ENCODE measurements at places on chromosomes 11 and 22.

DNA sequence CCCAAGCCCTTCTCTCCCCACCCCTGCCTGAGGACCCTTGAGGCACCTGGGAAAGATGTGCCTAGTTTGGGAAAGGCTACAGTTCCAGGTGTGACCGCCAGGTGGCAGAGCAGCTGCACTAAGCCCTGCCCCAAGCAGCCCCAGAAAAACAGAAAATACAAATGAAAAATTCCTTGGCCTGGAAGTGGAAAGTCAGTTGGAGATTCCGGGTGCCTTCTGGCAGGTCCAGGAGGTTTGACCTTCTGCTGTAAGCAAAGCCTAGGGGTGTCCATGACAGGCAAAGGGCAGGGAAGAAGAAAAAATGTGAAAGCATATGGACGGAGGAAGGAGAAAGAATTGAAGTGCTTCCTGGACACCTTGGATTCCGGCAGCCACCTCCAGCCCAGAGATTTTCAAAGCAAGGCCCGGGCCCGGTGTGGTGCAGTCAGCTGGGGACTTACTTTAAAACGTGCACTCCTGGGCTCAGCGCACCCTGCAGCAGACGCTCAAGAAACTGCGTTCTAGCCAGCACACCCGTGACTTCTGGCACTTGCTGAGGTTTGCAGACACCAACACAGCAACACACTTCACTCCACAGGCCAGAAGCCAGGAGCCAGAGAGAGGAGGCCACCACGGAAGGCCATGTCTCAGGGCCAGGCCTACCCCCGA lies 37.3 kb upstream of the SLC22A12 start:
- peak; percentile 55 for DNase-seq

- DNase-seq: no peak
These were observed at the start of gene SRSF8 for GRCh38 chr11:95066716-95067038. TSS of gene SRSF8 (plus strand) at chr11:95066919. CDS start at chr11:95067227, 308 bp downstream.

DNA sequence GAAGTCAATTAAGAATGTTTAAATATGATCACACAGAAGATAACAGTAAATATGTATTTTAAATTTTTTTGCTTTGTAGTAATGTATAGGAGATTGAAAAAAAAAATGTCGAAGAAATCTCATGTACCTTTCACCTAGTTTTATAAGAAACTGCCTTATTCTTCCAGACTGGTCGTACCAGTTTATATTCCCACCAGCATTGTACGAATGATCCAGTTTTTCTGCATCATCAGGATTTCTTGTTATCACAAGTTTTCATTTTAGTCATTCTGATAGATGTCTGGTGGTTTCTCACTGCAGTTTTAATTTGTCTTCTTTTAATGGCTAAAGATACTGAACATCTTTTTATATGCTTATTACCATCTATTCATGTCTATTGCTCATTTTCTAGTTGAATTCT lies 101.8 kb upstream of the CTSC start:
- DNase-seq: no peak

DNA sequence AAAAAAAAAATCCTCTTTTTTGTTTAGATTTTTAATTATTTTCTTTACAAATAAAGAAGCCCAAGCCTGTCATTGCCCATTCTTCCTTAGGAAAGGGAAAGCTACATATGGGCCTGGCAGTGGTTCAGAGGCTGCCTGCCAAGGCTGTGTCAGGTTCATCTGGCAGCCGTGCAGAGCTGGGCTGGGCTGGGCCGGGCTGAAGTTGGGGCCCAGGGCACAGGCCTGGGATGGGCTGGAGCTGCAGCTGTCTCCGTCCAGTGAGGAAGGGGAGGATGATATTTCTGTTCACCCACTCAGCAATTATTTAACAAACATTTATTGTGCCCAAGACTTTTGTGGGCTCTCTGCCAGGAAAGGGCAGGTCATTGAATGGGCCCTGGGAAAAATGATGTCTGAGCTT lies 4.6 kb downstream of the PRR5L start:
- no peak for DNase-seq

DNA sequence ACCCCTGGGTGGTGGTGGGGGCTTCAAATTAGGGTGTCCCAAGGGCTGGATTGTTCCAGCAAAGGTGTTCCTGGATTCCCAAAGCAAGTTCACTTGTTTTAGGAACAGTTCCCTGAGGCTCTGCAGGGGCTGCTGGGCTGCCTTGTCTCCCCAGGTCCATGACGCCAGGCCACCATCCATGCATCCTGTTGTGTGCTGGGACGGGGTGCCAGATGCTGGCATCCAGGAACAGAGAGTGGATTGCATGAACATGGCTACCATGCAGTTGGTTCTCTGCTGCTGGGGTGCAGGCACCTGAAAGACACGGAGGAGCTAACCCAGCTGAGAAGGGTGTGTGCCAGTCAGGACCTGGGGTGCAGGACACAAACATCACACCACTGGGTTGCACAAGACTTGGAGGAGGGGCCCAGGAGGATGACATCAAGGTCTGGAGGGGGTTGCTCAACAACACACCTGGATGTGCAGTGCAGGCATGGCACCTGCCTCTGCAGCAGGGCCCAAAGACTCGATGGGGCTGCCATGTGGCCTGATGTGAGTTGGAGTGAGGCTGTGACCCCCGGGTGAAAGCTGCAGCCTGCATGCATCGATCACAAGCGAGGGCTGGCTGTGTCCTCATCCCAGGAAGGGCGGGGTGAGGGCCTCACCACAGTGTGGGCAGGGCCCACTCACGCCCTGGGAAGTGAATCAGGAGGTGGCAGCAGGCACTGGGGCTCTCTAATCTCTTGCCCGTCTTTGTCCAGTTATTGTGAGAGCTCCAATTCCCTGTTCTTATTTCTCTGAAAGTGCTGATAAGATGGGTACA lies 74.0 kb upstream of the CLDN5 start:
- DNase-seq: peak; percentile 17

- DNase-seq: no peak
These were observed 4.9 kb downstream of the DENND5A start for GRCh38 chr11:9259981-9260837.

- no peak for DNase-seq
These were observed 1217.6 kb downstream of the JRKL start for GRCh38 chr11:97607291-97608000.

- no peak for DNase-seq
These were observed 40.0 kb downstream of the DCUN1D5 start for GRCh38 chr11:103051981-103052380.

DNA sequence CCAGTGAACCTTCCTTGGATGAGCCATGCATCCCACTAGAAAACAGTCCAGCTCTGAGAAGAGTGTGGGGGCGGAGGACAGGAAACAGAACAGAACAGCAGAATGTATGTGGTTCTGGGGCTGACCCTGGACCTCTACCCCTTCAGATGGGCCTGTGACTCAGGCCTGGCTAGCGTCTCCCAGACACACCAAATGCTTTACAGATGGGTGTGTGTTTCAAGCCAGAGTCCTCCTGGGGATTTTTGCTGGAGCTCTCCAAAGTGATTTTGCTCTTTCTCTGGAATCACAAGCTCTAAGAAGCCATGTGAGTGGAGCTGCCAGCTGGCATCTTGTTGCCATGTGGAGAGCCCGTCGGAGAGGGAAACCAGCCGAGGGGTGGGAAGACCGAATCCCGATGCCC lies 13.2 kb upstream of the C1QTNF4 start:
- DNase-seq: no peak

DNA sequence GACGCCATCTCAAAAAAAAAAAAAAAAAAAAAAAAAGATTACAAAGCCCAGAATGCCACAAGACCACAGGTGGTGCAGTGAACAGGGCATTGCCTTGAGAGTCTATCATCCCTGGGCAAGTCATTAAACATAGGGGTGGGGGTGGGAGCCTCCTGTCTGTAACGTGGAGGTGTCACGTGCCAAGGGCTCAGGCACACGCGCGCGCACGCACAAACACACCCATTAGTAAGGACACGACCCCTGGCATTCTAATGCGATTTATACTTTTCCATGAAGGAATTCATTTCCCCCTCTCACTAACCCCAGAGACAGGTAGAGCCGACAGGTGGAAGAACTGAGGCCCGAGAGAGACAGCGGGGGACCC lies 5.8 kb upstream of the GCAT start:
- no peak for DNase-seq

- no peak for DNase-seq
These were observed 42.9 kb downstream of the MRTFA start for GRCh38 chr22:40593460-40594273.

GRCh38 chr11:818396-819128 lies at the start of gene PNPLA2:
TSS of gene PNPLA2 (plus strand) at chr11:818914. CDS start at chr11:819719, 805 bp downstream.
- DNase-seq: no peak

DNA sequence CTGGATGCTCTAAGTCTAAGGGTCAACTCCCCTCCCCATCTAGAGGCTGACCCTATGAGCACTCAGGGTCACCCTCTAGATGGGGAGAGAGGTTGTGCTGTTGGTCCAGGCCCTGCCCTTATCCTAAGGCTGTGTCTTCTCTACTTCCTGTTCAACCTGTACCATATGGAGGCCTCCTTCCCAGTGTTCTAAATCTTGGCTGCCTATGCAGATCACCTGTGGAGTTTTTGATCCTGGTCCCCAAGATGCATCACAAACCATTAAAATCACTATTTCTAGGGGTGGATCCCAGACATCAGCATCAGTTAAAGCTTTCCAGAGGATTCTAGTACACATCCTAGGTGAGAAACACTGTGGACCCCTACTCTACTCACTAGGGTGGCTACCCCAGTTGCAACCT lies 26.2 kb downstream of the LARGE1 start:
- DNase-seq: no peak

DNA sequence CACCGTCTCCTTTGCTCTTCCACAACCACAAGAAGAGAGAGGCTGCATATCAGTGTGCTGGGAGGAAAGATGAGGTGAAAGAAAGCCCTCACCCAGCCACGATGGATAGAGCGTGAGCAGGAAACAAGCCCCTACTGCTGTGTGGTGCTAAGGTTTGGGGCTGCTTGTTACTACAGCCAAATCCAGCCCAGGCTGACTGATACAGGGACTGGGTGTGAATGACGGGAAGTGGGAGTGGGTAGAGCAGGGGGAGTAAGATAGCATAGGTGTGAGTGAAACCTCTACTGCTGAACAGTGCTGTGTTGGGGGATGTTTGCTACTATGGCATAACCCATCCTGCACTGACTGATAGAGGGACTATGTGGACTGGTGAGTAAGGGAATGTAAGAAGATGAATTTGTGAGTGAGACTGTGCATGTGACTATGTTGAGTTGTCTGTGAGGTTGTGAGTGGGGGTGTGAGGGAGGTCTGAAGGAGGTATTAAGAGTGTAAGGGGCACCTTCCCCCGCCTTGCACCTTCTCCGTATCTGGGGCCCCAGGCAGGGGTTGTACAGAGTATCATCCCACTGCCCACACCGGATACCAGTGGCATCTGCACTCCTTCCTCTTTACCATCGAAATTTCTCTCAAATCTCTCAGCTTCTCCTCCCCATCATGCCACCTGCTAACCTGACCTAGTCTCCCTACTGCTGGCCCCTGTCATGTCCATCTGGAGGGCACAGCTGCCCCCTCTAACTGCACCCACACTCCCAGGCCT lies 91.5 kb downstream of the MN1 start:
- DNase-seq: no peak

- no peak for DNase-seq
These were observed 82.1 kb downstream of the EMSY start for GRCh38 chr11:76526878-76527277.

GRCh38 chr11:20620988-20621387 lies 21.6 kb downstream of the SLC6A5 start:
- no peak for DNase-seq

DNA sequence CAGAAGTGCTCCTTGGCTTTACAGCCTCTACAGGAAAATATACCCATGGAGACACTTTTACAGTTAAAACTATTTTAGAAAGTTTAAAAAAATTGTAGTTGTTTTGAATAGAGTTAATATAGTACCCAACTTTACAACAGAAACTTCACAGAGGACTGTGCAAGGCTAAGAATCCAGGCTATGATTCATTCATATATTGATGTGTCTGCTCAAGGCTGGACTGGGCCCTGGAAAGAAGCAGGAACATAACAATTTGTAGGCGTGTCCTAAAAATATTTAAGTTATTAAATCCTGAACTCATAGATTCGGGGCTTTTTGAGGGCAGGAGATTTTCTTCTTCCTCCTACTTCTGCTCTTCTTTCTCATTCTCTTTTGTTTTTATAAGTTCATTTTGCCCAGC lies 291.5 kb upstream of the CCDC179 start:
- no peak for DNase-seq

- DNase-seq: no peak
These were observed 99.4 kb downstream of the SHANK2 start for GRCh38 chr11:71153005-71153390.

DNA sequence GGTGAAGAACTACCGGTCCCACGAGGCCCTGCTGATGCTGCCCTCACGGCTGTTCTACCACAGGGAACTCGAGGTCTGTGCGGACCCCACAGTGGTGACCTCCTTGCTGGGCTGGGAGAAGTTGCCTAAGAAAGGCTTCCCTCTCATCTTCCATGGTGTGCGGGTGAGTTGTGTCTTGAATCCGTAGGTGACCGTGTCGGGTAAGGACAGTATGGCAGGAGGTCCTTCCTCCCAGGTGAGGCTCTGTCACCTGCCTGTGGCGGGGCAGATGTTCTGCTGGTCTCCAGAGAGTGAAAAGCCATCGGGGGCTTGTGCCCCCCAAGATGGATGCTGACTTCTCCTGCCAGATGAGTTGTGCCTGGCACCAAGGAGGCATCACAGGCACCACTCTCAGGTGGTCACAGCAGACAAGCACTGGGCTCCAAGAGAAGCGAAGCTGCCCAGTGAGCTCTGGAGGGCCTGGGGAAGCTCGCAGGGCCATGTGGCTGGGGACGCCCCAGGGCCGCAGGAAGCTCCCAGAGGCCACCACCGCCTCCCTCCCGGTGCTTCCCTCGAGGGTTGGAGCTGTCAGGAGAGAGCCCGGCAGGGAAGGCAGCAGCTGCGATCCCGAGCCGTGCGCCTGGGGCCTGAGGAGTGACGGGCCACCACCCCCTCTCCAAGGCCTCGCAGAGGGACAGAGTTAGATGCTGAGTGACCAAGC lies 17.3 kb upstream of the PANX2 start:
- DNase-seq: no peak

DNA sequence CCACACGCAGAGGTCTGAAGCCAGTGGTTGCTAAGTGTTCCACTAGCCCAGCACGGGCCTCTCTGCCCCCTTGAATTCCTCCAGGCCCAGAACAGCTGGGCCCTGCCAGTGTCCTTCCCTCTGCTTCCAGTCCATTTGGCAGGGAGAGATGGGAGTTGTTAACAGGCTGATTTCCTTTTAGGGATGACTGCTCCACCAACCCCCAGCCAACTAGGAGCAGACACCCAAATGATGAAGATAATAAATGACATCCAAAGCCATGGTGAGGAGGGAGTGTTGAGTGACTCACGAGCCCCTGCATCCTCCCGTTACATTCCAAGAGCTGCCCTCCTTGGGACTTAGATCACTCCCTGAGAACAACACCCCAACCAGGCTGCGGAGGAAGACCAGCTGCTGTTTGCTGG lies 20.6 kb downstream of the PARVA start:
- no peak for DNase-seq
